ENCODE measurements at places on chromosomes 12 and 14. TPM values are rescaled to one million over a fixed set of nuclear protein-coding genes. Genes with fewer than 3 reads are reported as not detected.

EPYC gene
- not detected for total RNA-seq

CPM gene
- 7.7 TPM for total RNA-seq

IQSEC3 gene
- total RNA-seq: not detected

IFI27L2 gene
- total RNA-seq: 59.8 TPM

KRT1 gene
- not detected for total RNA-seq

Measured in A549 treated with CpdA at 1 μM for 4 hours (cell line).